ENCODE measurements at places on chromosomes 7 and 10.

GRCh38 chr7:18508443-18509427 is 13.2 kb downstream of the HDAC9 start:
- peak; percentile 99 for DNase-seq

GRCh38 chr10:103278862-103279298 is 1.9 kb downstream of the INA start:
- DNase-seq = no peak

- DNase-seq = no peak
Measured at GRCh38 chr7:141003172-141004065, 11.3 kb downstream of the MRPS33 start.

- no peak for DNase-seq
Measured at GRCh38 chr10:73743327-73743904, 756 bp upstream of the SEC24C start.

- DNase-seq = no peak
Measured at GRCh38 chr7:27723085-27723484, 16.9 kb upstream of the TAX1BP1 start.

- no peak for DNase-seq
Measured at GRCh38 chr10:121595806-121596688, 2.2 kb downstream of the FGFR2 start.

GRCh38 chr7:2670720-2671391 is 17.1 kb upstream of the AMZ1 start:
- no peak for DNase-seq

- no peak for DNase-seq
Measured at GRCh38 chr10:4006858-4007257, 221.8 kb upstream of the KLF6 start.

DNA sequence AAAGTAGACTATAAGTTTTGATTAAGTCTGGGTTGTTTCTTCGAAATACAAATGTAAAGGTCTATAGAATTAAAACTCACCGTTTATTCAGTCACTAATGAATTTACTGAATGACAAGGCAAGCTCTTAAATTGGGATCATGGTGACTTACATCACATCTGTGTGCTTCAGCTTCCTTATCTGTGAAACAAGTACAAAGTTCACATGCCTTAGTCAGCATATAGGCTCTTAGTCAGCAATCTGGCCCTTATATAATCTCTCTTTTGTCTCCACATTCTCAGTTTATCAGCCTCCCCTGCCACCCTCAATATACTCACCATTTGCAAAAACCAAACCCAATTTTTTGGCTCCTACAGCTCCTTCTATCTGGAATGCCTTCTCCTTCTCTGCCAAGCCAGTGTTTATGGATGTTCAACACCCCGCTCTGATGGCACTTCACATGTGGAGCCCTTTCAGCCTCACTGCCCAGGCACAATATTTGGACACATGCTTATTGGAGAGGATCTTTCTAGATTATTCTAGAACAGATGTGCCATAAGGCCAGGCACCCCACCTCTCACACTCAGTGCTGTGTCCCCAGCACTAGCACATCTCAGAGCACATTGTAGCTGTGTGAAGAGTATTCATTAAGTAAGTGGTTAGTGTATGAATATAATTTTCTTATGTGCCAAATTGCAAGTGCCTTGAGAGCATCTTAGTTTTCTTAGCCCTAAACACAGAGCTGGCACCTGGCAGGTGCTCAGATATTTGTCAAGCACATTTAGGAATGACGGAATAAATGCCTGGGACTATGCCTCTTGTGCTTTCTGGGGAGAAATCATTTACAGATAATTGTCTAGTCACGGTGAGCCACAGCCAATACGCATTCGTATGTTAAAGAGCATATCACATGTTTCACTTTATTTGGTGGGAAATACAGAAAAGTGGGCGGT is 9.8 kb upstream of the LAMB1 start:
- no peak for DNase-seq

GRCh38 chr7:52317921-52318320 is 717.5 kb upstream of the POM121L12 start:
- DNase-seq = no peak

DNA sequence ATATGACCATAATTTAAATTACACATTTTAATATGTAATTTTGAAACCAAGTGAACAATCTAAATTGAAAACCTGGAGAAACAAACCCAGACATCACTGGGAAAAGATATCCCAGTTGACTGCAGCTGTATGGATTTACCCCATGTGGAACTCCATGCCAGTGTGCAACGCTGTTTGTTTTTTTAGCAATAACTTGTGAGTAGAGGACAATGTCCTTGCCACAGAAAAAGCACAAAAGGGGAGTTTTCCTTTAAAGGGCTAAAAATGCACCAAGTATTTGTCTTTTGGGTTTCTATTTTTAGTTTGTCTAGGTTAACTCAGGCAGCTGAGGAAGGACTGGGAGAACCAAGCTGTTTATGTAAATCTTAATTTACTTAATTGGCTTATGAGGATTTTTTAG is 15.1 kb upstream of the COL17A1 start:
- no peak for DNase-seq

DNA sequence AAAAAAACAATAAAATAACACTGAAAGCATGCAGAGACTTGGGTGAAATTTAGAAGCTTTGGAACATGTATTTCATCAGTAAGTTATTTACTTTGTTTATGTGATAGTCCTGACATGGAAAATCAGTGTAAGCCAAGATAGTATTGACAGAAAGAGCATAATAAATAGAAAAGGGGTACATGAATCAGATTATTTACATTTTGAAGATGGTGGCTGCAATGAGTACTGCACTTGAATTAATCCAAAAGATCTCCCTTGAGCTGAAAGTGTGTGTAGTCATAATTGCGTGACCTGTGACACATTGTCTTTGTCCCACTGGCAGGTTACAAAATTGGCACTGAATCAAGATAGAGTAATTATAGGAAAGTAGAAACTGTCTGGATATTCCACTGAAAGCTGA is 562.9 kb downstream of the GFRA1 start:
- DNase-seq = no peak

- no peak for DNase-seq
Measured at GRCh38 chr7:29359482-29360093, 165.0 kb downstream of the CHN2 start.

- DNase-seq = no peak
Measured at GRCh38 chr10:113576852-113577251, 24.0 kb downstream of the HABP2 start.

- no peak for DNase-seq
Measured at GRCh38 chr10:115744089-115744488, 528.9 kb downstream of the GFRA1 start.

- peak; percentile 49 for DNase-seq
Measured at GRCh38 chr7:92698237-92698841, 108.1 kb upstream of the FAM133B start.

- DNase-seq = peak; percentile 32
Measured at GRCh38 chr7:79176859-79177477, 276.5 kb downstream of the MAGI2 start.

DNA sequence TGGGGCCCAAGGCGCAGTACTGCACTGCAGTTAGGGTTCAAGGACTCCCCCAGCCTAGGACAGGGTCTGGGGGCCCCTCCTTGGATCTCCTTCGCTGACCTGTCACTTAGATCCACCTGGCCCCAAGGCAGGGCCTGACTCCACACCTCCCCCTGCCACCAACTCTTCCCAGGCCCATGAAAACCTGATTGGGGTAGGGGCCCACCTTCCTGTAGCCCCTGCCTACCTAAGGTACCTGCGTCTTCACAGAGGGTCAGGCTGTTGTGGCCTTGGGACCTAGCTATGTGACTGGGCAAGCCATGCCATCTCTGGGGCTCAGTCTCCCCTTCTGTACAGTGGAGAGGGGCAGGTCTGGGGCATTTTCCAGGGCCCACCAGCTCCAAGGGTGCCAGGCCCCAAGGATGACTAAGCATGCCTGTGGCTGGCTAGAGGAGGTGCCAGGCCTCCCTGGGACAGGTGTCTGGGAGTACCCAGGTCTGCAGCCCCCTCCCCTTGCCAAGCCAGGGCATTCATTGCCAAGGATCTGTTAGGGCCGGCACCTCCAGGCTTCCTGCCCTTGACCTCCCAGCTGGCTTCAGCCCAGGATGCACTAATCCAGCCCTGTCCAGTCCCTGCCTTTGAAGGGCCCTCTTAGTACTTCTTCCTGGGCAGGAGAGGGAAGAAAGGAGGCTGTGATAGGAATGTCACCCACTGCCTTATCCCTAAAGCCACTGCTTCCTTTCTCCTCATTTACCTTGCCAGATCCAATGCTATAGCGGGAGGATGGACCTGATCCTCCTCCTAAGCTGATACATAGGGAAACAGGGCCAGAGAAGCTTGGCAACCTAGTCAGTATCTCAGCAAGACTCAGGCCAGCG is 1.3 kb downstream of the LIMK1 start:
- no peak for DNase-seq

GRCh38 chr10:62985807-62986600 is 147.1 kb upstream of the NRBF2 start:
- DNase-seq = no peak

GRCh38 chr10:30368065-30368718 is 19.1 kb upstream of the MTPAP start:
- peak; percentile 59 for DNase-seq

DNA sequence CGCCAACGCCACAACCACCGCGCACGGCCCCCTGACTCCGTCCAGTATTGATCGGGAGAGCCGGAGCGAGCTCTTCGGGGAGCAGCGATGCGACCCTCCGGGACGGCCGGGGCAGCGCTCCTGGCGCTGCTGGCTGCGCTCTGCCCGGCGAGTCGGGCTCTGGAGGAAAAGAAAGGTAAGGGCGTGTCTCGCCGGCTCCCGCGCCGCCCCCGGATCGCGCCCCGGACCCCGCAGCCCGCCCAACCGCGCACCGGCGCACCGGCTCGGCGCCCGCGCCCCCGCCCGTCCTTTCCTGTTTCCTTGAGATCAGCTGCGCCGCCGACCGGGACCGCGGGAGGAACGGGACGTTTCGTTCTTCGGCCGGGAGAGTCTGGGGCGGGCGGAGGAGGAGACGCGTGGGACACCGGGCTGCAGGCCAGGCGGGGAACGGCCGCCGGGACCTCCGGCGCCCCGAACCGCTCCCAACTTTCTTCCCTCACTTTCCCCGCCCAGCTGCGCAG is 424 bp downstream of the EGFR start:
- DNase-seq = peak; percentile 14

DNA sequence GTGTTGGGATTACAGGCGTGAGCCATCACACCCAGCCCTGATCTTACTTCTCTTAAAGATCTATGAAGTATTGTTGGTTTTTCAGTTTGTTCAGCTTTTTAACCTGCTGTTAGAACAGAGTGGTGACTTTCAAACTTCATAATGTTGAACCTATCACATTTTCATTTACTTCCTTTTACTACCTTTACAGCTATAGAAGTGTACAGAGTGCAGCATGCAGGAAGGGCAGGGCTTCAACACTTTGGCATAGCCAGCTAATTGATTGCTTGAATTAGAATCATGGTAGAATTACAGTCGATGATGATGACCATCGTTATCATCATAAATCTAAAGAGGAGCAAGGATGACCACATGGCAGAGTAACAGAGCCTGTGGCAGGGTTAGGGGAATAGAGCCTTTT is 55.5 kb downstream of the AOAH start:
- DNase-seq = no peak
